ENCODE measurements at places on chromosomes 16 and 17.
A peak's percentile ranks its signal among the peaks of the same experiment; 100 is the strongest.

- DNase-seq = no peak
- peak overlapping the region; percentile 28 for H3K27ac ChIP-seq
- H3K27me3 ChIP-seq = no peaks in the 10 kb centered on the region
- H3K4me3 ChIP-seq = no peak overlapping the region
Measured at GRCh38 chr17:74380086-74380958, 13.0 kb downstream of the GPR142 start.

GRCh38 chr17:17182598-17183136 lies 23.5 kb downstream of the PLD6 start:
- H3K27ac ChIP-seq = no peak overlapping the region
- peaks cover 18% of the 10 kb centered on the region for H3K4me1 ChIP-seq
- H3K27me3 ChIP-seq = peaks cover 13% of the 10 kb centered on the region
- H3K4me3 ChIP-seq = no peak overlapping the region
- no peak for DNase-seq

DNA sequence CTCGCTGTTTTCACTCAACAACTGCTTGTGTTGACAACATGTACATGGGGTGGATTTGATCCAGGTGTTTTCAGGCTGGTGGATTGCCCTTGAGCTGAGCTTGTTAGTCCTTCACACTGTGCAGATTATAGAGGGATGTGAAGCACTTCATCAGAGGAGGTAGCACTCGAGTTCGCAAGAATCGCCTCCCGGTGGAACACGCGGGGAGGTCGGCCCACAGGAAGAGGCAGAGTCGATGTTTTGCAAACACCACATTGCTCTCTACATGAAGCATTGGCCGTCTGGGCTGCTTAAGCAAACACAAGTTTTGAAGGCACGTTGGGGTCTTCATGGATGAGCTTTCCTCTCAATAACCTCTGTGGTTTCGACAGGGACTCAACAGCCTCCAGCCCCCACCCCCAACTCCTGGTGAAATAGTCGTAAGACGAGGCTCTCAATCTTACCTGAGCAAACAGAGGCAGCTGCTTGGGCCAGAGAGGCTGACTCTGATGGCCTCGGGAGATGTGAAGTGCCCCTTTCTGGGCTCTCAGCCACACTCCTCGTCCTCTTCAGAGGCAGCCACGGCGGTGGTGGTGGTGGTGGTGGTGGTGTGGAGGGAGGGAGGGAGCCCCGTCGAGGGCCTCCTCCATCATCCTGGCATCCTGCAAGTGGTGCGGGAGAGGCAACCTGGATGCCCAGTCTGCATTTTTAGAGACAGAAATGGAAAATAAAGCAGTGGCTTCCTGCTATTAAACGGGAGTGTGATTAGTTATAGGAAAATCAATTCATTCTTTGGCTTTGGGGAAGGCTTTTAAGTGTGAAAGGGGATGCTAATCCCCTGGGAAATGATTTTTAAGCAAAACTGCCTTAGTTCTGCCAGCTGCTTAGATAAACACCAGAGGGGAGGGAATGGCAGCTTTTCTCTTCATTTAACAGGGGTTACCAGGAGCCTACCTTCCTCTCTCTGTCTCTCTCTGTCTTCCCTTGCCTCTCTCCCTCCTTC lies 552.5 kb upstream of the EEF2KMT start:
- H3K4me1 ChIP-seq = peaks cover 10% of the 10 kb centered on the region
- H3K36me3 ChIP-seq = no peaks in the 10 kb centered on the region
- DNase-seq = peak; percentile 33

GRCh38 chr17:49190932-49191331 lies 19.4 kb downstream of the GNGT2 start:
- H3K4me3 ChIP-seq = no peak overlapping the region
- DNase-seq = no peak
- H3K36me3 ChIP-seq = peaks cover 4% of the 10 kb centered on the region
- H3K27me3 ChIP-seq = peaks cover 17% of the 10 kb centered on the region
- H3K27ac ChIP-seq = no peak overlapping the region

GRCh38 chr17:79077587-79077986 lies 3.0 kb downstream of the ENGASE start:
- no peak overlapping the region for H3K4me3 ChIP-seq
- peaks cover 13% of the 10 kb centered on the region for H3K27me3 ChIP-seq
- H3K4me1 ChIP-seq = peaks cover 10% of the 10 kb centered on the region
- no peaks in the 10 kb centered on the region for H3K36me3 ChIP-seq
- no peak overlapping the region for H3K27ac ChIP-seq
- peak; percentile 4 for DNase-seq

DNA sequence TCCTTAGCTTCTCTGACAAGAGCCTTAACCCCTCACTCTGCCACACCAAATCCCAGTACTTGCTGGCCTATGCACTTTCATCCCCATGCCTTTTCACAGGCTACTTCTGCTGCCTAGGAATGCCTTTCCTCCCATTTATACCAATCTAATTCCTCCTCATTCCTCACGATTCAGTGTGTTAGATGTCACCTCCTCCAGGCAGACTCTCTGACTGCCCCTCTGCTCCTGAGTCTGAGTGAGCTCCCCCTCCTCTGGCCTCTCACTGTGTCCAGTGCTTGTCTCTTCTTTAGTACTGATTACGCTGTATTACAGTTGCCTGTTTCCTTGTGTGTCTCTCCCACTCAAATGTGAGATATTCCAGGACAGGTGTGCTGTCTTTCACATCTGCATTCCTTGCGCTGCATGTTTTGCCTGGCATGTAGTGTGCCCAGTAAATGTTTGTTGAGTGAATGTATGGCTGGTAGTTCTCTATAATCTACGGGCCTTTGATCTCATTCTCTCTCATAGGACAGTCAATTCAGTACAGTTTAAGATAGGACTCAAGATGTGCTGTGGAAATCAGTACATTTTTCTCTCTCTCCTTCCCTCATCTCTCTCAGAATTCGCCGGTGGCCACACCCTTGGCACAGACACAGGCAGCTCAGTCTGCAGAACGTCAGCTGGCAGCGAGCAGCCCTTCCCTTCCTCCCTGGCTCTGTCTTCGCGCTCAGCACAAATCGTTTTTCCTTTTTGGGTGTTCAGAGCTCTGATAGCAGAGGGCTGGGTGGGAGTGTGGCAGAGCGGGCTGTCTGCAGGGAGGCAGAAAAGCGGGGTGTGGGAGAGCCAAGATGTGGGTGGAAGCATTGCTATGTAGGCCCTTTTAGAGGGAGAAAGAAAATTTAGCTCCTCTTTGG lies 18.5 kb downstream of the ARL4D start:
- H3K27ac ChIP-seq = no peak overlapping the region
- H3K27me3 ChIP-seq = peaks cover 4% of the 10 kb centered on the region
- H3K4me3 ChIP-seq = no peak overlapping the region
- no peaks in the 10 kb centered on the region for H3K36me3 ChIP-seq
- no peak for DNase-seq

- no peak for DNase-seq
- H3K4me1 ChIP-seq = no peaks in the 10 kb centered on the region
- peaks cover 4% of the 10 kb centered on the region for H3K36me3 ChIP-seq
- peaks cover 6% of the 10 kb centered on the region for H3K27me3 ChIP-seq
Measured at GRCh38 chr17:6667516-6667915, 16.0 kb downstream of the C17orf100 start.

GRCh38 chr17:77375917-77376651 lies 235.3 kb downstream of the SEC14L1 start:
- peaks cover 20% of the 10 kb centered on the region for H3K27me3 ChIP-seq
- peak overlapping the region; percentile 96 for H3K4me3 ChIP-seq
- no peaks in the 10 kb centered on the region for H3K36me3 ChIP-seq
- peak; percentile 59 for DNase-seq
- H3K4me1 ChIP-seq = peaks cover 55% of the 10 kb centered on the region

DNA sequence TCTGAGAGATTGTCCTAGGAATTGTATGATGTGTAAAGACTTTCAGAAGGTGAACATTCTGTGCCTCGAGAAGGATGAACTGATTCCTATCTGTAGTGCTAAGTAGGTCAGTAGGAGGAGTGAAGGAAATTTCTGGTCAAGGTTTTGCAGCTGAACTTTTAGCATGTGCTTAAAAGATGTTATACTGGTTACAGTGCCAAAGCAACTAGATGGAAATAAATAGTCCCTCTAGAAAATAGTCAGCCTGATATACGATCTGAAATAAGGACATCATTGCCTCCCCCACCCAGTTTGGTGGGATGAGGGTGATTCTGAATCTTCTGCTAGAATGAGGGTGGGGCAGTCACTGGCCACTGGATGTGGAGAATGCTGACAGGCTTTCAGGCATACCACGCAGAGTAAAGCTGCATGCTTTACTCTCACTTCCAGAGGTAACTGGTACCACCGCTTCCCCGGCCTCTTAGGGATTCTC lies 57.2 kb upstream of the VPS4A start:
- H3K27ac ChIP-seq = no peak overlapping the region
- no peak overlapping the region for H3K4me3 ChIP-seq
- no peaks in the 10 kb centered on the region for H3K36me3 ChIP-seq
- H3K27me3 ChIP-seq = no peaks in the 10 kb centered on the region
- DNase-seq = no peak
- H3K4me1 ChIP-seq = no peaks in the 10 kb centered on the region

DNA sequence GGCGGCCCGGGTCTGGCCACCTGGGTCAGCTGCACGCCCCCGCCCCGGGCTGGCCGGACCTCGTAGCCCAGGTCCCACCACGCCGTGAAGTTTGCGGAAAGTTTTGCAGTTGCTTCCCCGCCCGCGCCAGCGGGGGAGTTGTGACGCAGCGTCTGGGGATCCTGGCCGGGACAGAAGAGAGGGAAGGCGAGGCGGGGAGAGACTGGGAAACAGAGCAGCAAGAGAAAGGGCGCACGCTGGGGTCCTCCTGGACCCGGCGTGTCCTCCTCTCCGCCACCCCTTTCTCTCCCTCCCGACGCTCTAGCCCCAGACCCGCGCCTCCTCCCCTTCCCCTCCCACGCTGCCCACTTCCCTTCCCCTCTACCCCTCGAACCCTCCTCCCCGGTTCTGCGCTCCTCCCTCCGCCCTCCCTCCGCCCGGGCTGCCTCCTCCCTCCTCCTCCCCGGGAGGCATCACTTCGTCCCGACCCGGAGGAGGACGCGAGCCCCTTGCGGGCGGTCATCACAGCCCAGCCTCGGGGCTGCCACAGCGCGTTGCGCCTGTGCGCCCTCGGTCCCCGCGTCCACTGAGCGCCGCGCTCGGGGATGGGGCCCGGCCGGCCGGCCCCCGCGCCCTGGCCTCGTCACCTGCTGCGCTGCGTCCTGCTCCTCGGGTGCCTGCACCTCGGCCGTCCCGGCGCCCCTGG lies at the start of gene MRC2:
Gene MRC2, plus strand, starts transcription at position 452 of the 685 bp plus-strand sequence. Its CDS starts 133 bp downstream, at position 585.
- H3K36me3 ChIP-seq = peaks cover 4% of the 10 kb centered on the region
- H3K27me3 ChIP-seq = peaks cover 13% of the 10 kb centered on the region
- H3K4me3 ChIP-seq = peak within 1 kb of the TSS; percentile 89
- H3K27ac ChIP-seq = peak within 1 kb of the TSS; percentile 59
- peaks cover 30% of the 10 kb centered on the region for H3K4me1 ChIP-seq
- DNase-seq = peak; percentile 76

DNA sequence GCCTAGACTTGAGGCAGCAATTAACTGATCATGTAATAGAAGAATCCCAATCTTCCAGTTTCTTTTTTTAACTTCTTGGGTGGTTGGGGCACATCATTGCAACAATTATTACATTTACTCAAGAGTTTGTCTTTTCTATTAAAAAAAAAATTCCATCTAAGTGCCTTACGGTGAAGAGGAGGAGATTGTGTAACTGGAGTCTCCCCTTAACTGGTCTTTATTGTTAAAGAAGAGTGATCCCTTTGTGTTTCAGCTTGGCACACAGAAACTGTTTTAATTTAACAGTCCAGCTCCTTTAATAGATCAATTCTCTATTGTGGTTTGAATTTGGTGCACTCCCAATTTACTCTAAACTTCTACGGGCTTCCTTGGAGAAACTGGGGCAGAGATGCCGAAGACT lies 75.2 kb downstream of the FTO start:
- H3K27ac ChIP-seq = no peak overlapping the region
- H3K36me3 ChIP-seq = no peaks in the 10 kb centered on the region
- no peak for DNase-seq
- H3K27me3 ChIP-seq = no peaks in the 10 kb centered on the region

DNA sequence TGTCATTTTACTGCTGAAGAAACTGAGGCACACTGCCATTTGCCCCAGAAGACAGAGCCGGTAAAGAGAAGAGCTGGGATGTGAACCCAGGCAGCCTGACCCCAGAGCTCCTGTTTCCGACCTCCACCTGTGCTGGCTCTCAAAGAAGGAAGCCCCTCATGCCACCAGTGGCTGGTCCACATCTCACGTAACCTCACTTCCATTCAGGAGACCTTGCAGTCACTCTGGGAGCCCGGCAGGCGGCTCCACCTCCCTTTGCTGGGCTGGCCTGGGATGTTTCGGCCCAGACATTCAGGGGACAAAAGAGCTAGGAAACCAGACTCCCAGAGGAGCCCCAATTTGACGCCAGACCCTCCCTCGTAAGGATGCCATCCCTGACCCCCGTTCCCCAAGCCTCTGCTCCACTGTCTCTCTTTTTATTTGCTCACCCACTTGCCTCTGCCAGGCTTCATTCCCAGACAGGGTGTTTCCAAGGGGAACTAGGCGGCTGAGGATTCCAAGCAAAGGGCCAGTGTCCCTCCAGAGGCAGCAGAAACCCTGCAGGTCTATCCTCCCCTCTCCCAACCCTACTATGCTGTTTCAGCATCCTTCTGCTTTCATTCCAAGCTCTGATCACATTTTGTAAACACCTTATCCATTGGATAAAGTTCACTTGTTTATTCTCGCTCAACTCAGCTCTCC lies 2.8 kb downstream of the TAF1C start:
- no peak overlapping the region for H3K27ac ChIP-seq
- H3K4me1 ChIP-seq = peaks cover 11% of the 10 kb centered on the region
- peak overlapping the region; percentile 64 for H3K4me3 ChIP-seq
- H3K27me3 ChIP-seq = no peaks in the 10 kb centered on the region
- no peaks in the 10 kb centered on the region for H3K36me3 ChIP-seq

- H3K4me3 ChIP-seq = peak overlapping the region; percentile 82
- H3K27me3 ChIP-seq = peaks cover 11% of the 10 kb centered on the region
- H3K4me1 ChIP-seq = peaks cover 8% of the 10 kb centered on the region
- no peak overlapping the region for H3K27ac ChIP-seq
Measured at GRCh38 chr17:13601322-13601775, 380 bp downstream of the HS3ST3A1 start.

DNA sequence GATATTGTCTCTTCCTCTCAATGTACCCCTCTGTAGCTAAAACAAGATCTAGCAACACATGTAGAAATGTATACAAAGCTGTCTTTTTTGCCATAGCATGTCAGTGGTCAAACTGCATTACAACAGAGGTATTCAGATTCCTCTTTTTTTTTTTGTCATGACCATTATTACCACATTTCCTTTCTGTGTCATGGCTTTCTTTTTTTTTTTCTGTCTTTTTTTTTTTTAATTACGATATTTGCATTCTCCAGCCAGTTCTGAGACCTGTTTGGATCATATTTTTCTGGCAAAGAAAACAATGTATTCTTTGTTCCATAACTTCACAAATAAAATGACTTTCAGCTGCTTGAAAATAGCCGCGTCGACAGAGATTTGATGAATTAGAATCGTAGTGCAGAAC lies 27.4 kb upstream of the CAPNS2 start:
- DNase-seq = no peak
- H3K27me3 ChIP-seq = no peaks in the 10 kb centered on the region
- no peak overlapping the region for H3K27ac ChIP-seq
- no peaks in the 10 kb centered on the region for H3K4me1 ChIP-seq
- H3K36me3 ChIP-seq = no peaks in the 10 kb centered on the region
- no peak overlapping the region for H3K4me3 ChIP-seq

GRCh38 chr17:18111330-18111971 lies 2.9 kb downstream of the MYO15A start:
- H3K27me3 ChIP-seq = peaks cover 4% of the 10 kb centered on the region
- no peak for DNase-seq
- no peak overlapping the region for H3K27ac ChIP-seq
- H3K4me1 ChIP-seq = peaks cover 18% of the 10 kb centered on the region
- no peak overlapping the region for H3K4me3 ChIP-seq
- no peaks in the 10 kb centered on the region for H3K36me3 ChIP-seq
